ENCODE measurements at places on chromosomes 1 and 21.

- no peak for DNase-seq
Measured at GRCh38 chr1:15106608-15107007, 46.9 kb upstream of the TMEM51 start.

DNA sequence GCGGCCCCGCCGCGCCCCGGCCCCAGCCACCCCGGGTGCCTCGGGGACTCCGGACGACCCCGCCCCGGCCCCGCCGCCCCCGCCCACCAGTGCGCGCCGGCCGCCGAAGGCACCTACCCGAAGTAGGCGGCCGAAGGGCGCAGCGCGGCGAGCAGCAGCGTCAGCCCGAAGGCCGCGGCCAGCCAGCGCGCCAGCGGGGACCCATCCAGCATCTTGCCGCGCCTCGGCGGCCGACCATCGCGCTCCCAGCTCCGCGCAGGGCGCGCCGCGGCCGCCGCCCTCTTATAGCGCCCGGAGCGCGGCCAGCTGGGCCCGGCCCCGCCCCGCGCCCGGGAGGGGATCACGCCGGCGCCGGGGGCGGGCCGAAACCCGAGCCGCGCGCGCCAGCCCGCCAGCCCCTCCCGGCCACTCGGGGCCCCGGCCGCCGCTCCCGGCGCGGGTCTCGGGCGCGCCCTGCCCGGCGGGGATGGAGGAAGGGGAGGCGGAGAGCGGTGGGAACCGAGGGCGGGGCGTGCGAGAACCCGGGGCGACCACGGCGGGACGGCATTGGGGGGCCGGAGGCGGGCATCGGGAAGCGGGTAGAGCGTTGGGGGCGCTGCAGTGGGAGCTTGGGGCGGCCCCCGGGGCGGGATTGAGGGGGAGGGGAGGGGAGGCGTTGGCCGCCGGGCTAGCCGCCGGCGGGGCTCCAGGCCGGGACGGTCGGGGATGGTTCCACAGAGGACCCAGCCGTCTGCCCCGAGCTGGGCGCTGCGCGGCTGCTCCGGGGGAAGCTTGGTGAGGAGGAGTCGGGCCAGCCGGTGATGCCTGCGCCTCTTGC, at the start of gene WNT9A:
TSS of gene WNT9A (minus strand) at position 257 of the 817 bp plus-strand sequence. CDS start at position 212, 45 bp downstream.
- no peak for DNase-seq

- DNase-seq, result no peak
Measured at GRCh38 chr1:246280551-246280950, 226.5 kb downstream of the SMYD3 start.

- no peak for DNase-seq
Measured at GRCh38 chr1:238789916-238790667, 596.3 kb upstream of the CHRM3 start.

DNA sequence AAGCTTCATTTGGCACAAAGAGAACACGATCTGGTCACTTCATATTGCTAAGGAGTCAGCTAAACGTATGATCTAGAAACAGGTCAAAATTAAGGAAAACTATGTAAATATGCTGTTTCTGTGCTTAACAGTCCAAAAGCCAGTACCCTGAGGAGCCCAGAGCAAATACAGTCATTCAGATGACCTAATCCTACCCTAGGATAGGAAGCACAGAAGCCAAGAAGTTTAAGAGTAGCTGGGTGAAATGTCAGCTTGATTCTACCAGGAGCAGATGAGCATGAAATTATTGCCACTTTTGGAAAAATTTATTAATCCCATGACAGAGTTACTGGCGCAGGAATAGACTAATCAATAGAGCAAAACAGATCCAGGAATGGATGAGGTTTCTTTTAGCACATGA, 18.3 kb downstream of the SORT1 start:
- DNase-seq, result no peak

DNA sequence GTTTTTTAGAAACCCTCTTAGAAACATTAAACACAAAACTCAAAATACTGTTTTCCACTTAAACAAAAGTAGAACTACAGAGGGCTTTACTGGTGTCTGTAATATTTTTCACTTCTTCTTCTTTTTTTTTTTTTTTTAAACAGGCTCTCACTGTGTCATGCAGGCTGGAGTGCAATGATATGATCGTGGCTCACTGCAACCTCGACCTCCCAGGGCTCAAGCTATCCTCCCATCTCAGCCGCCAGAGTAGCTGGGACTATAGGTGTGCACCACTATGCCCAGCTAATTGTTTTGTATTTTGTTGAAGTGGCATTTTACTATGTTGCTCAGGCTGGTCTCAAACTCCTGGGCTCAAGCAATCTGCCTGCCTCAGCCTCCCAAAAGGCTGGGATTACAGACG, 194.8 kb downstream of the DAB1 start:
- DNase-seq, result no peak

DNA sequence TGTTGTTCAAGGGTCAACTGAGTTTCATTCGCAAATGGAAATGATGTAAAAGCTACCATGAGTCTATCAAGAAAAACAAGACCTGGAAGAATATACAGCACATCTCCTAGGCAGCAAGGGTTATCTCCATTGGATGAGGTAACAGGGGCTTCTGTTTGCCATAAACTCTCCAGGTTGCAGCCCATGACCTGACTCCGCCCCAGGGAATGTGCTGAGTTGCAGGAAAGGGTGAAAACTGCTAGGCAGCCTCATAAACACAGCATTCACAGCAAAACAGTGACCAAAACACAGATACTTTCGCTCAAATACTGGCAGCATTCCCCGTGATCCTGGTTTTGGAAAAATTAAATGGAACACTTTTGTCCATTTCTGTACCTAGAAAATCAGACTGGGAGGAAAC, 20.2 kb upstream of the ACTA1 start:
- DNase-seq, result no peak
